ENCODE measurements at places on chromosomes 4 and X.

DNA sequence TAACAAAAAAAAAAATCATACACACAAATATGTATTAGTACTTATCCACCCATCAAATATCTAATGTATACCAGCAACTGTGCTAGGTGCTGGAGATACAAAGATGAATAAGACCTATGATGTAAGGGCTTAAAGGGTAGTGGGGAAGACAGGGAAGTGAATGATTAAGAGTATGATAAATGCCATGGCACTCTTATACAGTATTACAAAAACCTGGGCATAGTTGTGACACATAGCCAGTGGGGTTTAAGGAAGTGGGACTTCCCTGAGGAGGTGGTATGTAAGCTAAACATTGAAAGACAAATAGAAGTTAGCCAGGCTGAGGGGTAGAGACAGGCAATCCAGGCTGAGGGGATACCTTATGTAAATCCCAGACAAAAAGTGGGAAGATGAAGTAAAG is 23.5 kb downstream of the CHM start:
- no peak for DNase-seq

GRCh38 chr4:37985730-37986275 is 25.6 kb downstream of the PTTG2 start:
- no peak for DNase-seq

DNA sequence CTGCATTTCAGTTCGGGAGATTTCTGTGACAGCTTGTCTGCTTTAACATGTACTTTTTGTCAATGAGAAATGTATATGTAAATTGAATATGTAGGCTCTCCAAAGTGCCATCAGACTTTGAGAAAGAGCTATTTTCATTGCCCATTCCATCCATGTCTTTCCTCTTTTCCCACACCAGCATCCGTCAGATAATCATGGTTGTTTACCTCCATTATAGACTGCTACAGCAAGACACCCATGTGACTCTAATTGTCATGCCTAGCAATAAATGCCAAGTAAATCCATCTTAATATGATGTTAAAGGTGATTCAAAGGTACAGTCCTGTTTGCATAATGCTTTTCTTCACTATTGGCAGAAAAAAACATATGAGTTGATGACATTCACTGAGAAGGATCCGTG is 1019.3 kb upstream of the GRID2 start:
- DNase-seq, result no peak

GRCh38 chrX:87679849-87680248 is 162.2 kb downstream of the KLHL4 start:
- no peak for DNase-seq

DNA sequence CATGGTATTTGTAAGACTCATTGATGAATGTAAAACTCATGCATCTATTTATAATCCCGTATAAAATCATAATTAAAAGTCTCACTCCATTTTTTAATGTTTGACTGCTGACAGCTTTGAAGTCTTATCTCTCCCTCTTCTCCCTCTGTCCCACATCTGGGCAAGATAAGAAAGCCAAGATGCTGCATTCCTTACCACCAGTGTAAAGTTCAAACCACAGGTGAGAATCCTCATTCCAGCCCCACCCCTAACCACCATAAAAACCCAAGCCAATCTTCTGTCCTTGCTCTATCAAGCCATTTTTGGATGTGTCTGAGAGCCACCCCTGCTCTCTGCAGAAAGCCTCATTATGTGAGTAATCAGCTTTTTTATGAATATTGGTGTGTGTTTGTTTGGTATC is 59.3 kb upstream of the MAGED1 start:
- no peak for DNase-seq

- DNase-seq, result no peak
Observed at GRCh38 chr4:148812101-148812500, 369.9 kb upstream of the NR3C2 start.
